ENCODE measurements at places on chromosomes 1 and 21.
A peak's percentile ranks its signal among the peaks of the same experiment; 100 is the strongest.

DNA sequence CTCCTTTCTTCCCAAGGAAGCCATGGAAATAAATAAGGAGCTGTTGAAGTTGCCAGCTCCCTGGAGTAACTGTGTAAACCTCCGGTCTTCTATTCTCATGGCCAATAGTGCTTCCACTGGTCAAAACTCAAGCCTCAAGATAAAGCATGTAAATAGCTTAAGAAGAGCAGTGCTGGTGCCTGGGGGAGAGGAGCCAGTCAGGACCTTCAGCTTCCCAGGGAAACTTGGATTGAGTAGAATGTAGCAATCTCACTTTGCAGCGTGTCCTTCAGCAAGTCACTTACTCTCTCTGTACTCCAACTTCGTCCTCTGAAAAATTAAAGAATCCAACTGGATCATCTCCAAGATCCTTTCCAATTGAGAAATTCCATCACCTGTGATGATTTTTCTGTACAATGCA, 44.7 kb downstream of the NAV1 start:
- no peak for DNase-seq

- no peak for DNase-seq
Observed at GRCh38 chr21:37817242-37817641, 99.0 kb downstream of the KCNJ6 start.

GRCh38 chr21:41141031-41141457, 26.9 kb upstream of the BACE2 start:
- no peak for DNase-seq

DNA sequence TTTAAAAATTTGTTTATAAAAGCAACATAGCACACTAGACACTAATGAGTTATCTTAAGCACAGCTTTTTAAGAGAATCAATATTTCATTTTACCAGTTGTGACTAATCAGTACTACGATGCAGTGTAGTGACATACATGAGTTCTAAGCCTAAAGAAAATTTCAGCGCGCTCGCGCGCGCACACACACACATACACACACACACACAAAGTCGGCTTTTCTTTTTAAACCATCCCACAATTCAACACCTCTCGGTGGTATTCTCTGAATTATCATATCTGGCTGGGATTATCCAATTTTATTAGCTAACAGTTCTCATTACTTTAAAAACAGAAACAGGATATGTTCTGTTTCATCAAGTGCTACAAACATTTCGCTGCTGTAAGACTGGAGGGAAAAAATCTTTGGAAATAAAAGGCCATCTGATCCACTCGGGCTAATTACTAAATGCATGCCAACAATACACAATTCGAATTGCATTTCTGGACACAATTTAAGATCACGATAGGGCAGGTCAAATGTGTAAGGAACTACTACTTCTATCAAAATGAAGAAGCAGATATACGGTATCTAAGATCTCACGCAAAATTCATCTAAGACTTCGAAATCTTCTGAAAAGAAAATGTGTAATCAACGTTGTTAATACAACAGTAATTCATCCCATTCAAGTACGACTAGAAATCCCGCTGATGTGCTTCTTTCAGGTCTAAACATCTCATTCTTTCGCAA, 1.2 kb downstream of the TUT4 start:
- peak; percentile 17 for DNase-seq

DNA sequence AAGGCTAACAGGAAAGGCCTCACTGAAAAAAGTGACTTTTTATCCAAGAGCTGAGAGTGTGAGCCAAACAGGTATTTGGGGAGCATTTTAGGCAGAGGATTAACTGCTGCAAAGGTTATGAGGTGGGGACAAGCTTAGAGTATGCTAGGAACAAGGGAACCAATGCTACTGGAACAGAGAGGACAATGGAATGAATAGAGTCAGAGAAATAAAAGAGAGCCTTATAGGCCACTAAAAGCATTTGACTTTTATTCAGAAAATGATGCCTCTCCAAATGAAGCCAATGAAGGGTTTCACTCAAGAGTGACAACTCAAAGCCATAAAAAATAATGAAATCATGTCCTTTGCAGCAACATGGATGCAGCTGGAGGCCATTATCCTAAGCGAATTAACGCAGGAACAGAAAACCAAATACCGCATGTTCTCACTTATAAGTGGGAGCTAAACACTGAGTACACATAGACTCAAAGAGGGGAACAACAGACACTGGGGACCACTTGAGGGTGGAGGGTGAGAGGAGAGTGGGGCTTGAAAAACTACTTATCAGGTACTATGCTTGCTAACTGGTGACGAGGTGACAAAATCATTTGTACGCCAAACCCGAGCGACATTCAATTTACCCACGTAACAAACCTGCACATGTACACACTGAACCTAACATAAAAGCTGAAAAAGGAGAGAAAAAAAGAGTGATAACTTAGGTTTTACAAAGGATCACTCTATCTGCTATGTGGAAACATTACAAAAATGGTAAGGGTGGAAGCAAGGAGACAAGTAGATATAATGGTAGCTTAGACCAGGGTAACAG, 11.1 kb downstream of the PTP4A2 start:
- no peak for DNase-seq

- no peak for DNase-seq
Observed at GRCh38 chr1:186420923-186421322, 40.0 kb downstream of the PDC start.

DNA sequence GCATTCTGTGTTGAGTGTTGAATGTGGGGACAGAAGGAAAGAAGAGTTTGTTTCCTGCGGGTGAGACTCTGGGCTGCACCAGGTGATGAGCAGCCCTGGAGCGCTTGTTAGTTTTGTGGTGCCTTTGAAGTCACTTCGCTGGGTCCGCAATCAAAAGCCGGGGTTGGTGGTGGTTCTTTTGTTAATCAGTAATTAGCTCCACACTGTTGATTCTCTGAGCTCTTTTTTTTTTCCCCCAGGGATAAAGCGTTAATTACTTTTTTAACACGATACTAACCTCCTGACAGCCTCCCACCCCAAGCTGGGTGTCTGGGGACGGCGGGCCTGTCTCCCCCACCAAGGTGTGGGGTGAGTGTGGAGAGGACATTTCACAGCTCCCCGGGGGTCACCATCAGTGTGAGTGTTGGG, 56.6 kb downstream of the AGPAT3 start:
- DNase-seq: no peak

GRCh38 chr1:55129194-55129728, 85.9 kb downstream of the USP24 start:
- DNase-seq: no peak

GRCh38 chr1:30522031-30523004, 201.1 kb downstream of the MATN1 start:
- DNase-seq: no peak

- DNase-seq: no peak
Observed at GRCh38 chr1:247322442-247322841, 9.2 kb downstream of the ZNF496 start.
